Globus pallidus (tissue), 1 donor: ENCODE measurements at places on chromosomes 7 and 10.
A peak's percentile ranks its signal among the peaks of the same experiment; 100 is the strongest.

DNA sequence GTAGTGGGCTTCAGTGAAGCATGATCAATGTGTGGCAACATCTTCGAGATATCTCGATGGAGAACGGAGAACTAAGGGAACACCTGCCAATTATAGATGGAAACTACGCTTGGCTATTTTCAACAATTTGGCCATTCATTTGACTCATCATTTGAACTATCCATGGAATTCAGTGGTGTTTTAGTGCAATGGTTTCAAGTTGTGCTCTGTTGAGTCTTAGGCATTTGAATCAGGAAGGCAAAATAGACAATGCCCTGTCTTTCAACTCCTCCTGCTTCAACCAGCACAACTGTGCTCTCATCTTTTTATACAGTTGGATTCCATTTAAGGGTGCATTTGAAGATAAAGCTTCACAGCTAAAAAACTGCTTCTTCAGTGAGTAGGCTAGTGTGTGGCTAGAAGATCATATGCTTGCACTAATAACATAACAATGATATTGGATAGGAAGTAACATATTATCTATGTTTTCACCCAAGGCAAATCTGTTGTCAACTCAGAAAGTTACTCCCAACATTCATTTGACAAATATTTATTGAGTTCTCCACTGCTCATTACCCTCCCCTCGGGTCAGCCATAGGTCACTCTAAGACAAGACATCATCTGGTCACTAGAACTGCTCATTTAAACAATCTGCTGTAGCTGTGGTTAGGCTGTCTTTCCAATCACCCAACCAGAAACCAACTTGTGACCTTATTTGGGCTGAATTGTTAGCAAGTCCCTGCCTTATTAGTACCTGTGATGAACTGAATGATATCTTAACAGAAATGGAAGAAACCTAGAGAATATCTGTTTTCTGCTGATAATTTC, 314.1 kb upstream of the SP4 start:
- no peak for DNase-seq

DNA sequence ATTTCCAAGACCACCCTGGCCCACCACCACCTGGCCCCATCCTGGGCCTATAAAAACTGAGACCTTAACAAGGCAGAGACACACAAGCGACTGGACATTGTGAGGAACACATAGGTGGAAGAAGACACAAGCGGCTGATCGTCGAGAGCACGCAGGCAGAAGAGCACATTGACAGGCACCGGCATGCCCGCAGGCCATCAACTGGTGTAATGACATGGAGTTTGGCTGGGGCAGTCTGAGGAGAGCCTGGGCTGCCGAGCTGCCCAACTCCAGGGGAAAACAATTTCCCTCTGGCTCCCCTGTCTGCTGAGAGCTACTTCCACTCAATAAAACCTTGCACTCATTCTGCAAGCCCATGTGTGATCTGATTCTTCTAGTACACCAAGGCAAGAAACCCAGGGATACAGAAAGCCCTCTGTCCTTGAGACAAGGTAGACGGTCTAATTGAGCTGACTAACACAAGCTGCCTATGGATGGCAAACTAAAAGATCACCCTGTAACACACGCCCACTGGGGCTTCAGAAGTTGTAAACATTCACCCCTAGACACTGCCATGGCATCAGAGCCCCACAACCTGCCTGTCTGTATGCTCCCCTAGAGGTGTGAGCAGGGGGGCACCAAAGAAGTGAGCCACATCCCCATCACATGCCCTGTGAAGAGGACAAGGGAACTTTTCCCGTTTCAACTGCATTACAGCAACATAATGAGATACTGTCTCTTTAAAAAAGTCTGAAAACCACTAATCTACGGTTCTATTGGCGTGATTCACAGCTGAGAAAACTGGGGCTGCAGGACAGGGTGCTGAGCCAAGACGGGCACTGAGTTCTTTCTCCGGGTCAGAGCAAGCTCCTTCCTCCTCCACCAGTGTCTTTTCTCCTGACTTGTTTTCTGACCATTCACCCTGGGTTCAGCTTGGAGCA, 18.5 kb upstream of the TNS3 start:
- DNase-seq, result no peak

- DNase-seq, result no peak
Measured at GRCh38 chr7:28328822-28329660, 83.3 kb upstream of the CREB5 start.

GRCh38 chr10:122461367-122461728, at the start of gene HTRA1:
Gene HTRA1 (plus strand): TSS chr10:122461553. CDS start chr10:122461653, 100 bp downstream.
- peak; percentile 91 for DNase-seq

DNA sequence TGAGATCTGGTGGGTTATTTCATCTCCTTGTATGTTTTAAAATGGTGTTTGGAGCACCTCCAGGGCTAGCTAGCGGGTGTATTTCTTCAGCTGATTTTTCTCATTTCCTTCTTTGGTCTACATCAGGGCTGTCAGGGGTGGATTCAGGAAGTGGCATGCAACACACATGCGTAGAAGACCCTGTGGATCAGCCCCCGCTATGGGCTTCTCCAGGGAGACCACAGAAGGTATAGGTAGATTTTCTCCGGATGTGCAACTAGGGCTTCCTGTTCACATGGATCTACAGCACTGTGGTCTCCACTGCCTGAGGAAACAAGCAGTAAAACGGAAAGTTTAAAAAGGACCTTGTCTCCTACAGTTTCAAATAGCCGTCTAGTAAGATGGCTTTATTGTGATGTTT, 10.4 kb downstream of the NUB1 start:
- DNase-seq, result no peak

- DNase-seq, result no peak
Measured at GRCh38 chr10:63515002-63515763, 6.0 kb upstream of the REEP3 start.

- no peak for DNase-seq
Measured at GRCh38 chr7:2299131-2299829, 15.0 kb downstream of the SNX8 start.

- no peak for DNase-seq
Measured at GRCh38 chr10:75825235-75825634, 393.8 kb downstream of the LRMDA start.

DNA sequence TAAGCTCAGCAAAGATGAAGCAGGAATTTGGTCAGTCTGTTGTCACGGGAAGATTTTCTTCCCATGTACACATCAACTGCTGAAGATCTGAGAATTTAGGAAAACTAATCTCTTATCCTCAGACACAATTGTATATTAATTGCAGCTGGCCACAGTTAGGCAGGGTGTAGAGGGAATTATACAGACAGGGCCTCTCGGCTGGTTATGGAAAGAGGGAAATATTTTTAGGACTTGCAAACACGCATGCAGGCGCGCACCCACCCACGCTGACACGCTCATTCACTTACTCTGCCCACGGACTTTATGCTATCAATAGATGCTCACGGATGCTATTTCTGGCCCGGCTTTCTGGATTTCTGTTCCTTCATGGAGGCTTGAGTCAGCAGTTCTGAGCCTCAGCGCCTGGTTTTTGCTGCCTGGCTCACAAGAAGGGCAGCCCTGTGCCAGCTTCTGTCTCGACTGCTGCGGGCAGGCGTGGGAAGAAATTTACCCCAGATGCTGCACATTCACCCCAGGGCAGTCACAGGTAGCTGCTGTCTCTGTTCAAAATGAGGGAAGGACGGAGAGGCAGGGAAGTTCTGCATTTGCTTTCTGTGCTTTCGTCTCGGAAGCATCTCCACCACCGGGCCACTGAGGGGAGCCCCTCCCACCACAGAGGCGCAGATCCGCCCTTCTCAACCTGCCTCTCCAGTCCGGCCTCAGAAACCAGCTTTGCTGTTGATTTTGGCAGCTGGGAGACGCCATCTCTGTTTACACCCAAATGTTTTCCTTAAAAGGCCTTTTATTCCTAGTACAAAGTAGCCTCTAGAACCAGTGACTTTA, 116.3 kb upstream of the BTBD16 start:
- DNase-seq, result peak; percentile 55

- DNase-seq, result no peak
Measured at GRCh38 chr10:104928734-104929133, 287.6 kb downstream of the SORCS3 start.

- DNase-seq, result no peak
Measured at GRCh38 chr7:6015917-6016652, 7.0 kb downstream of the AIMP2 start.

DNA sequence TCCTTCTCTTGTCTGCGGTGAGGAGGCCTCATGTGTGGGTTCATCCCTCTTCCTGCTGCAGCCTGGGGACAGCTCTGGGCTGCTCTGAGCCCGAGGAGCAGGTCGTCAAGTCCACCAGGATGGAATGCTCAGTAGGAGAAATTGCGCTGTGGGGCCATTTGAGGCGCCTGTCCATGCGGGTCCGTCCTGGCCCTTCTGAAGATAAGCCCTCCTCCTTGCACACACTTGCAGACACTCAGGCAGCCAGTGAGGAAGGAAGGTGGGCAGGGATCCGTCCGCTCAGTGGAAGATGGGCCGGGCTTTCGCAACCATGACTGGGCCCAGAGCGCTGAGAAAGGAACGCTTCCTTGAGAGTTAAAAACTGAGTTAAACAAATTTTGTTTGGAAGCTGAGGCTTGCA, 356.8 kb downstream of the GLRX3 start:
- no peak for DNase-seq

GRCh38 chr10:127275793-127276450, 79.5 kb upstream of the INSYN2A start:
- no peak for DNase-seq

GRCh38 chr10:101781984-101782810, 1.0 kb downstream of the NPM3 start:
- DNase-seq, result no peak

DNA sequence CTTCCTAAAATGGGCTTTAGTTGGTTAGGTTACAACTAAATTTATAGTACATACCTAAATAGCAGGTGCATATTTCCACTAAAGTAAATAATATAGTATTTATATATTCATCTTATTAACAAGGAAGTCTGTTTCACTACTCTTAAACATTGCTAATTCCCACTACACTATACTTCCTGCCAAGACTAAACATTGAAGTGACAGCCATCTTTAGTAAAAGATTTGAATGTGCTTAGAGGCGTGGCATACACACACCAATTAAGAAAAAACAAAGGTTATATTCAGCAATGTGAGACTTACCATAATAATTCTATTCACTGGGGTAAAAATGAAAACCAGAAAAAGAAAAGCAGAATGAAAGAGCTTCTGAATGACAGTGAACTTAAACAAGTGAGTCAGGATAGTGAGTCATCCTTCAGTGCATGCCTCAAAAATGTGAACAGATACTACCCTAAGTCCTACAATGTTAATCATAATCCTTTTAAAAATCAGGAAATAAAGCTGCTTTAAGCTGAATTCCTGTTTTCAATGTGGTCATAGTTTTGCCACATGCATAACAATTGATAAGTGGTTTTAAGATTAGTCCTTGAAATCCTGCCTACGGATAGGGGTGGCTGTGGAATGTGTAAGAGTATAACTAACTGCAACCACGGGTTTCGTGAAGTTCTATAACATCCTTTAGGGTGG, 59.4 kb downstream of the USP6NL start:
- no peak for DNase-seq

DNA sequence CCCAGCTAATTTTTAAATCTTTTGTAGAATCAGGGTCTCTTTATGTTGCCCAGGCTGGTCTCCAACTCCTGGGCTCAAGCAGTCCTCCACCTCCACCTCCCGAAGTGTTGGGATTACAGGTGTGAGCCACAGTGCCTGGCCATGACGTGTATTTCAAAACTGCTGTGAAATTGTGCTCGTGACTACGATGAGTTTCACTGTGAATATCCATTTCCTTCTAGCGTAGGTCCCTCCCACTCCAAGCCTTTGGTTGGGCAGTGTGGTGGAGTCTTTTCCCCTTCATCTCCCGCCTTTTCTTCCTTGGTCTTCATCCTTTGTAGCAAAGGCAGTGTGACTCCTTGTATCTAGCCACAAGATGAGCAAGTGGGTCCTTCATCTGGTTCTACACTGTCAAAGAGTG, 56.2 kb downstream of the CUL1 start:
- DNase-seq, result no peak

- no peak for DNase-seq
Measured at GRCh38 chr10:79184145-79184625, 115.4 kb downstream of the ZMIZ1 start.

GRCh38 chr10:119358567-119358966, 151.2 kb downstream of the GRK5 start:
- no peak for DNase-seq

DNA sequence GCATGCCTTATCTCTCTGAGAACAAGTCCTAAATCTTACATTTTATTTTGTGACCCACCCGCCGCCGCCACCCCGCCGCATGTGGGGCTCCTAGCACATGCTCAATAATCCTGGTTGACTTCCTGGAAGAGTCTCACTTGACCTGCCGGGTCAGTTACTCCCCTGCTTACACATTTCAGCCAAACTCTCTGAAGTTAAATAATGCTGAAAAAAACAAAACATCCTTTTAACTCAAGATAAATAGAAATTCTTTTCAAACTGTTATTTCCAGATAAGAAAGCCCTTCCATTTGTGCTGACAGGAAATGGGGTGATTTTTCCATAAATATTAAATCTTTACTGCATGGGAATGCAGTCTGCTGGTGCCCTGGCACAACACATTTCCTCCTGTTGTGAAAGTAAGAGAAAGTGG, 123.5 kb downstream of the ABLIM1 start:
- no peak for DNase-seq

GRCh38 chr10:46245381-46245900, 41.4 kb upstream of the ANTXRL start:
- no peak for DNase-seq

DNA sequence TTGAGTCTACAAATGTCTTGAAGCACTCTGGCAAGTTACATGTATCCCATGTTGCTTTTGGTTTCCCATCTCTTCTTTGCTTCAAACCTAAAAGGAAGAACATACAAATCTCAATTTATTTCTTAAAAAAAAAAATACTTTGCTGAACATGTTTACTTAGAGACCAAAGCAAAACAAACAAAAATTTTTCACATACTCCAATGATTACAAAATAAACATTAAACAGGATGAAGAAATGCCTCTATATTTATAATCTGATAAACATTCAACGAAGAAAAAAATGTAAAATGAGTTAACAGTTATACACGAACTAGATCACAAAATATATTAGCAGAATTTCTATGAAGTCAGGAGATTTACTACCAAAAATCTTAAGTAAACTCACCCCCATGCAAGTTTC, 31.3 kb downstream of the FAM204A start:
- DNase-seq, result no peak

- DNase-seq, result no peak
Measured at GRCh38 chr7:87119581-87119980, 32.7 kb upstream of the DMTF1 start.

GRCh38 chr10:101563007-101563406, 25.1 kb downstream of the POLL start:
- no peak for DNase-seq

DNA sequence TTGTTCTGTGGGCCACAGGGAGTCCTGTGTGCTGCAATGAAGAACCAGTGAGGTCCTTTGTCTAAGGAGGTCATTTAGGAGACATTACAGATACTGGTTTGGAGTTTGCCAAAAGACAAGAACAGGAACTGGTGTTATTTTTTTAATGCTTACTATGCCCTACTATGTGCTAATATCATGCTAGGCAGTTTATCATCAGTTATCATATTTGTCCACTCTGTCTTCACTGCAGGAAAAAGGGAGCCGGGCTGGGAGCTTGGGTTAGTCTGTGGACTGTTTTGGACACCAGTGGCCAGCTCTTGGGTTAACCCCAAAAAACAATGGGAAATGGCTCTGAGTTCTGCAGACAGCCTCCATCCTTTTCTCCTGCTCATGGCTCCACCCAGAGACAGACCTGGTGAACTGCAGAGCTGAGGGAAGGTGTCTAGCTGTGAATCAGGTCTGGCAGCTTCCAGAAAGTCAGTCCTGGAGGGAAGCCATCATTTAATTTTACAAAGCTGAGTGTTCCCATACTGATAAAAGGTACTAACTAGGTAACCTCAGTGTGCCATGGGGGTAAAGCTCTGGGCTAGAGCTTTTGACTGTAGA, 101.2 kb upstream of the ZNF746 start:
- no peak for DNase-seq

GRCh38 chr10:75762431-75762802, 331.0 kb downstream of the LRMDA start:
- DNase-seq, result no peak
